ENCODE measurements at places on chromosomes 6 and 20. TPM values are rescaled to one million over a fixed set of nuclear protein-coding genes. Genes with fewer than 3 reads are reported as not detected.

DNA sequence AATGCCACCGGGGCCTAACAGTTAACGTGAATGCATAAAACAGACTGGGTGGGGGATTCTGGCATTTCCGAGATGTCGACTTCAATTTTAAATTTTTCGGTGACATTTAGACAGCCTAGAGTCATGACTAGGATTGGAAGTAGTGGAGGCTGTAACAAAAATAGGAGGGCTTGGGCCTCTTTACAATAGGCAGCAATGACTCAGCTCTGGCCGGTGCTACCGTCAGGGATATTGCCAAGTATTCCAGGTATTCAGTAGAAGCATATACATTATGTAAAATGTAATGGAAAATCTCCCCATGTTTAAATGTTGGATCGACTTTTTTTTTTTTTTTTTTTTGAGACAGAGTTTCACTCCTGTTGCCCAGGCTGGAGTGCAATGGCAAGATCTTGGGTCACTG lies 136.2 kb upstream of the STMND1 start:
- DNase-seq, result no peak

DNA sequence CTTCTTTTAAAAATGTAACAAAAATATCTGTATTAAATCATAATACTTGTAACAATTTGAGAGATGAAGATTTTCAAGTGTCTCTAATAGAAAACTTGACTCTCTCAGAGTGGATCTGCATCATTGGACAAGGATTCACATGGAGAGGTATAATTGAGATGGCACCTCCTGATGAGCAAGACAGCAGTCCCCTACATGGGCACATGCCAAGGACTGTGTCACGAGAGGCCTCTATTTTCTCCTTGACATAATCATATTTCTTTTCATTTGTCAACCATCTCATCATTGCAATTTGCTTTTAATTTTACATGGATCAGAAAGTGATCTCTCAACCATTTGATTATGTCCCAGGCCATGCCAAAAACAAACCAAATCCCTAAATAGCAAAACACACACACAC lies 206.8 kb upstream of the THEMIS start:
- no peak for DNase-seq

DNA sequence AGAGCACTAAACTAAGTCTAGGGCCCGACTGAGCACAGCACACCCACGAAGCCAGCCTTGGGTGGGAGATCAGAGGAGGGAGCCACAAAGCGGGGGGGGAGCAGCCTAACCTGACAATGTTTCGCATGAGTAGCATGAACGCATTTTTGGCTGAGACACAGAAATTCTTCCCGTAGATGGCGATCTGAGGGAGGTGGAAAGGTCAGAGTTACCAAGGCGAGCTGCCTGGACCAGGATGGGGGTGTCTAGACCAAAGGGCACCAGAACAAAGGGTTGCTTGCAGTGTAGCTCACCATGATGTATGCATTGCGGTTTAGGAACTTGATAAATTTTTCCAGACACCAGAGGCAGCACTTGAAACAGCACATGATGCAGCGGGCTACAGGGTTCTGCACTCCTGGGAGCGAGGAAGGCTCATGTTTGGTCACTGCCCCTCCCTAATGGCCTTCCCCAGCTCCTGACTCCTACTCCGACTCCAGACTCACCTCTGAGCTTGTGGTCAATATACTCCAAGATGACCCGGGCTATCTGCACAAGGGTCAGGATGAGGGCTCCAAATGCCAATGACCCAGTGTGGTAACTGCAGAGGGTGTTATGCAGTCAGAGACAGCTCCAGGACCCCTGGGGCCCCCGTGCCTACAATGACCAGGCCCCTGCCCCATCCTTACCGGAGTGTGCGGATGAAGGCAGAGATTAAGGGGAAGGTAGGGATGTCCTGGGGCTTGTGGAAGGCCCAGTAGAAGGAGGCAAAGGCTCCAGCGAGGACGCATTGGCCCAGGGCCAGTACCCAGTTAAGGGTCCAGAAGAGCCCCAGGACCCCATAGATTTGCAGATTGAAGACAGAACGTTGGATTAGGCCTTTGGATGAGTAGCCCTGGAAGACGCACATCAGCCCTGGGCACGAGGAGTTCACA lies 2.8 kb upstream of the NEU1 start:
- DNase-seq, result no peak

- no peak for DNase-seq
These were observed 15.2 kb downstream of the GTPBP2 start for GRCh38 chr6:43613721-43614395.

The HSPA12B gene
- total RNA-seq, result not detected

DNA sequence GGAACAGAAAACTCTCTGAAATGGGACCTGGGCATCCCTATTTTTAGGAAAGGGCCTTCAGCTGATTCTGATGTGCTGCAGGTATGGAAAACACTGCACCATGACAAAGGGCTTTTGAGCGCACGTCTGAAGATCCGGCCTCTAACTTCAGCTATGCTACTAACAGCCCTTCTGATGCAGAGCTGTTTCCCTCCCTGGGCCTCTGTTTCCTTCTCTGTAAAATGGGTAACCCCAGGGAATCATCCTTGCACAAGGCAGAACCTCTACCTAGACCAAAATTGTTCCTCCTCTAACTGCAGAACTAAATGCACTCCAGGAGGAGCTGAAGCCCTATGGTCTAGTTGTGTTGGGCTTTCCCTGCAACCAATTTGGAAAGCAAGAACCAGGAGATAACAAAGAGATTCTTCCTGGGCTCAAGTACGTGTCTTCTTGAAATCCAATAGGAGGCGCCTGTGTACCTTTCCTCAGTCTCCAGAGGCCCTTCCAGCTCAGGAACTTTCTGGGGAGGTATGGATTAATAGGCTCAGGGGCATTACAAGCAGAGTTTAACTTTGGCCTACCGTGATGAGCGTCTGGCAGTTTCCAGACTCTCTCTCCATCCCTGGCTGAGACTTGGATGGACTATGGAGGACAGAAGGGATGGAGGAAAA lies 5.9 kb downstream of the GPX5 start:
- DNase-seq, result no peak

DNA sequence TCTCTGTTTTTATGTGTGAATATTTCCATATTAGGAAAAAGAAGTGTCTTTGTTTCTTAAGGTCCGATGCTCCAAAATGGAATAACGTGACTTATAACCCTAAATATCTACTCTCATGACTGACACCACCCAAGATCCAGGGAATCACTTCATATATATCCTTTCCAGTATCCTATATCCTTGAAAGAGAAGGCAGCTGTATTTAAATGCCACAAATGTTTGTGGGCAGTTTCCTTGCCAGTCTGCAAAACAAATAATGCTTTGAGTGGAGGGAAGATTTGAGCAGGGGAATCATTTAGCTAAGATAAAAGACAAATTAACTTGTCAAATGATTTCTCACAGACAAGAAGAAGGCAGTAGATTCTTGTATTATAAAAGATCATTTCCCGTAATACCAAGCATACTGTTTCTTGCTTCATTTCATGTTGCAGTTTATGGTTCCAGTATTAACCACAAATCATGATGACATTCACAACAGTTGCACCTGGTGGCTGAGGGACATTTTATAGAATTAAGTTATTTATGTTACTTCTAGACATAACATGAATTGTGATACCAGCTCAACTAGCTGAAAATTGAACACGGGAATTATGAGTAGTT lies 30.0 kb upstream of the FABP7 start:
- no peak for DNase-seq
